HuH-7 (cell line): ENCODE measurements at places on chromosomes 7 and 10.
A peak's percentile ranks its signal among the peaks of the same experiment; 100 is the strongest.

- peak; percentile 90 for DNase-seq
Observed at GRCh38 chr7:130668258-130669084, at the start of gene COPG2. Gene COPG2, minus strand, starts transcription at chr7:130668748. Its CDS starts 80 bp downstream, at chr7:130668668.

GRCh38 chr10:103758294-103758681 is 97.1 kb downstream of the SH3PXD2A start:
- DNase-seq: no peak

DNA sequence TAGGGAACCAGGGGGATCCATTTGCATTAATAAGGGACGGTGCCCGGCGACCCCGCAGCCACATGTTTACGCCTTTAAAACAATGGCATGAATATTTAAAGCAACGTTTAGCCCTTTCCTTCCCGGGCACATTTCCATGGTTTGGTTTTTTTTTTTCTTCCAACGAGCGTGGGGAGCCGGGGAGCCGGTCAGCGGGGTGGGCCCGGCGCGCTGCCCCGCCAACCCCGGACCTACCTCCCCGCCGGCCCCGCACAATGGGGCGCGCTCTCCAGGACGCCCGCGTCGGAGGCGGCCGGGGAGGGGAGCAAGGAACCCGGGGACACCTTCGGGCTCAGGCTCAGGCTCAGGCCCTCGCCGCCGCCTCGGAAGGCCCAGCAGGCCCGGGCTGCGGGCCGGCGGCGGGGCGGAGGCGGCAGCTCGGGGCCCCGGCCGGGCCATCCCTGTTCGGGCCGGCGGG is 1.0 kb downstream of the SEPHS1 start:
- no peak for DNase-seq

- no peak for DNase-seq
Observed at GRCh38 chr10:75505840-75506506, 74.5 kb downstream of the LRMDA start.

GRCh38 chr10:101940916-101941315 is 97.3 kb upstream of the KCNIP2 start:
- DNase-seq: no peak

DNA sequence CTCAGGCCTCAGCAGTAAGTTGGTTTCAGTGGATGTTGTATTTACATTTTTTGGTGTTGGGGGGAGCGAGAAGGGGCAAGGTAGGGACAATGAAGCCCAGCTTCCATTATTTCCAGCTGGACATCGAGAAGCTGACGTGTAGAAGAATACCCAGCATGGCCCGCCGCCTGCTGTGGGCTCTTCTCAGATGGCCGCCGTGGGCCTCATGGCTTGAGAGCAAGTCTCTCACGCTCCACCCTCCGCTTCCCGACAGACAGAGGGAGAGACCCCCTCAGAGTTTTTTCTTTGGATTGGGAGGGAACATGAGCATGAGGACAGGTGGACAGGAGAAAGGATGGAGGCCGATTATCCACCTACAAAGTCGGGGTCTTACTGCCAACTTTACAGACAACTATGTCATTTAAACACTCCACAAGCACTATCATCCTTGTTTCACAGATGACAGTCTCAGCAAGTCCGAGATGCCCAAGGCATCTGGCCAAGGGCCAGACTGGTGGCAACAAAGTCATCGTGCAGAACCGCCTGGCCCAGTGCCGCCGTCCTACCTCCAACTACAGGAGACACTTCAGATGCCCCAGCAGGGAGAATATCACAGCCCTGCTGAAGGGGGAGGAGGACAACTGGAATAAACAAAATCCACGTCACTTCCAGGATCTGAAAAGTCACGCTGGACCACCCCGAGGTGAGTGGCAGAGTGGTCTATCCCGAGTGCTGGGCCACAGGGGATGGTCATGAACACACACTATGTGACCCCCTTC is 195.9 kb downstream of the DIP2C start:
- no peak for DNase-seq

- no peak for DNase-seq
Observed at GRCh38 chr7:113197274-113197673, 78.9 kb upstream of the SMIM30 start.

DNA sequence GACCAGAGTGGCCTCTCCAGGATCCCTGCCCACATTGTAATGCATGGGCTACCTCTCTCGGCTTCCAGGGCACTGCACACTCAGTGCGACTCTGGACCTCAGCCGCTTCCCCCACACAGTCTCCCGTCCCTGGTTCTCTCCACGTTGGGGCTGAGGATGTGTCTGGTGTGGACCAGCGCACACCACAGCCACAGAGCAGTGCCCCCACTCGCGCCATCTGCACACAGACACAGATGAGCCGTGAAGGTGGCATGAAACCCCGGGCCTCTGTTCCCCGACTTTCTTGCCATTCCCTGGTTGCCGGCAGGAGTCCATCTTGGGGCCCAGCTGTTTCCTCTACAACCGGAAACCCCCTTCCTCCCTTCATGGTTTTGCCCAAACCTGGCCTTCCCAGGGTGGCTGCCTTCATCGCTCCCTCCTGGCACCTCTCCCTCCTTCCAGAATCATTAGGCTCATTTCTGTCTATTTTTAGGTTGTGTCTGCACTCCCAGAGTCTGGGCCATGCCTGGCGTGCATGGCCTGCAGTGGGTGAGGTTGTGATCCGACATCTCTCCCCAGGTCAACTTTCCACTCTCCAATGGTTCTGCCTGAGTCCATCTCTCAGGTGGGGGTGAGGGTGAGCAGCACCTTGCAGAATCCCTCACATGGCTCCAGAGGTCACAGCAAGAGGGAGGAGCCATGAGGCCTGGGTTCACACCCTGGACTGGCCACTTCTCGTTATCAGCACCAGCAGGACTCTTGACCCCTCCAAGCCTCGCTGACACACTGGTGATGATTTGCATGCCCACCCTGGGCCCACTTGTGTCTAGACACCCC is 10.1 kb downstream of the RASGEF1A start:
- no peak for DNase-seq

DNA sequence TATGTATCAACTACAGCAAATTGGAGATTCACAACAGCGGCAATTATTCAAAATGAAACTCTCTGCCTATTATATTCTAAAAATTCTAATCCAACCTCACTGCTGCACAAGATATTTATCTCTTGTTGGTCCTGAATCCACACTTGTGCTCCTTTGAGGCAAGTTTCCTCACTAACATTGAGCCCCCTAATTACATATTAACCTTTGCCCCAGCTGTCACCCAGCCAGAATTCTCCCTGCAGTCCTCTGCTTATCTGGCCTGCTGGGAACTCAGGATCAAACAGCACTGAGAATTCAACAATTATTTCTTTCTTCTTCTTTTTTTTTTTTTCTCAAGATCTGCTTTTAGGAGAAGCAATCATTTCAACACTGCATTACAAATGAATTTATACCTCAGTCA is 21.5 kb upstream of the PLAC9 start:
- DNase-seq: peak; percentile 17

GRCh38 chr7:28132959-28133870 is 47.4 kb downstream of the JAZF1 start:
- no peak for DNase-seq

DNA sequence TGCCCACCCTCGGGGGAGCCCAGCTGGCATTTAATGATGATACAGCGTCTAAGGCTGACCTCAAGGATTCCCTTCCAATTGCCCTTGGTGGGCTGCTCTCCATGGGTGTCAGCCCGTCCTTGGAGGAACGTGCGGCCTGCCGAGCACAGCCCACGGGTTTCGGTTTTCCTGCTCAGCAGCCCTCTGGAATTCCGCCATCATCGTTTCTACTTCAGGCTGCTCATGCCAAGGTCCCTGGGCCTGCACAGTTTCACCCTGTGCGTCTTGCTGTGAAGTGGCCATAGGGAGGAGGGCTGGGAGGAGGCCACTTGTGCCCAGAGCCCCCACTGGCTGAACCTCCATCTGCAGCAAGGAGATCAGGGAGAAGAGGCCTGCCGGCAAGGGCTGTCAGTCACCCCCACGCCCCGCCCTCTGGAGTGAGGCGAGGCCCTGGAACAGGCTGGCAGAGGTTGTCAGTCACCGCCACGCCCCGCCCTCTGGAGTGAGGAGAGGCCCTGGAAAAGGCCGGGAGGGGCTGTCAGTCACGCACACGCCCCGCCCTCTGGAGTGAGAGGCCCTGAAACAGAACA is 82.8 kb downstream of the CHST15 start:
- DNase-seq: no peak

- DNase-seq: no peak
Observed at GRCh38 chr7:15309872-15310271, 251.9 kb downstream of the AGMO start.

DNA sequence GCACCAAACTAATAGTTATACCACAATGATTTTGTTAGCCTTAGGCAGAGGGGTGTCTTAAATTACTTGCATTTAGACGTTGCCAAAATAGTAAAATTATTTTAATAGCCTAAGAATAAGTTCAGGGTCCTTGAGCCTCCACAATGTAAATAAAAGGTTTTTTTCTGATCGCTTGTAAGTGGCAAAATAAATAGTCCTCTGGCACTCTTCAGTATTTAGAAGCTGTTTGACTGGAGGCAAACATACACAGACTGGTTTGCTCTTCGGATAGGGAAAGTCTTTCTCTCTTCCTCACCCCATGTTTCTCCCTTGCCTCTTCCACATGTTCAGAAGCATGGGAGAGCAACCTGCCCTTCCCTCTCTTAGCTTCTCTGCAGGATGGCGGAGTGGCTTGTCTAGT is 49.5 kb upstream of the FAM180A start:
- DNase-seq: no peak

DNA sequence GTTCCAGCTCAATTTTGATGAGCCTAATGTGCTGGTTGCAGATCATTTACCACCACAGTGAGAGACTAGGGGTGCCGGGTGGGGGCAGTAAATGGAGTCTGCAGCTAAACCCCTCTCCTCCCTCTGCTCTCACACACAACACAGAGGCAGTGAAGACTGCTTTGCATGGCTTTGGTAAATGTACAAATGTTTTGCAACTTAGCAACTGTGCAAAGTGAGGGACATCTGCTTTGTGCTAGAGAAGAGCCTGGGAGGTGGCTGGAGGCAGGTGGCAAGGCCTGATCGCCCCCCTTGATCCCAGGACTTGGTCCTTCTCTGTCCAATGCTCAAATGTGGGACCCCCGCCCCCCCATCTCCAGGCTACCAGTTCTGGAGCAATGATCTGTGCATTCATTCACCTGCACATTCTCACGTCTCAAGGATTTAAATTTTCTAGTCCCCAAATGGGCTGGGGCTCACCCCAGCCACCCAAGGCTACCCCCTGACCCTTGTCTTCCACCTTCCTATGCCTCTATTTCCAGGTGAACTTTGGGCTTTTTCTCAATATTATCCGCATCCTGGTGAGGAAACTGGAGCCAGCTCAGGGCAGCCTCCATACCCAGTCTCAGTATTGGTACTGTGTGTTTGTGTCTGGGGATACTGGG is 11.6 kb downstream of the GHRHR start:
- DNase-seq: no peak

- DNase-seq: no peak
Observed at GRCh38 chr7:9250876-9251275, 817.5 kb downstream of the NXPH1 start.

- no peak for DNase-seq
Observed at GRCh38 chr10:119007211-119007574, 22.3 kb upstream of the NANOS1 start.

DNA sequence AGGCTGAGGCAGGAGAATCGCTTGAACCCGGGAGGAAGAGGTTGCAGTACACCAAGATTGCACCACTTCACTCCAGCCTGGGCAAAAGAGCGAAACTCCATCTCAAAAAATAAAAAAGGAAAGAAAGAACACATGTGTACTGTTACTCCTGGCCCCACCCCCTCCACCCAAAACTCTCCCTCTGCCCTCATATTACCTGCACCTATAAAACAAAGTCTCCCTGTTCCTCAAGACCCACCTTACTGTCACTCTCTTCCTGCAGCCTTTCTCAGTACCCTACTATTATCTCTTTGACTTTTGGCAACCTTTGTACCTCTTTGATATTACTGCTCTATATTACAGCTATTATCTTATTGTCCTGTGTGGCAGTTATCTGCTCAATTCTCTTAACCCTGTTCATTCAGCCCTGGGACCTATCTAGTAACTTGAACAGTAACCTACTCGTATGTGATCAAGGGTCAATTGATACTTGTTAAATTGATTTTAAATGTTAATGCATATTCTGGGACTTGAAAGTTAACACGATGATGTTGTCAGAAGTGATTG is 68.5 kb upstream of the CAPZA2 start:
- no peak for DNase-seq

DNA sequence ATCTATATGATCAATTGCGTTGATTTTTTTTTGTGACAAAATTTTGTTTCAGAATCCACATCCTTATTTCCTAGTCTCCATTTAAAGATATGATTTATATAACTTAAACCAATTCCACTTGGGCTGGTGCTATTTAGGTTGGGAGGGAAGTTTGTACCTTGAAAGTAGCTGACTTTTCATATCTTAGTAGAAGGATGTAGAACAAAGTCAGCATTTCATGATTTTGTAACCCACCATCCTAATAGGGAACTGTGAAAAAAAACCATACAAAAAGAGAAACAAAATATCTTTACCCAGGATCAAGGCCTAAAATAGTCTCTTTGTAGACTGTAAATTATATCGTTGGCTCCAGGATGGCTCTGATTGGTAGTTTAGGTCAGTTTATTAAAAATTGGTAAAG is 8.3 kb downstream of the HECTD2 start:
- DNase-seq: no peak

DNA sequence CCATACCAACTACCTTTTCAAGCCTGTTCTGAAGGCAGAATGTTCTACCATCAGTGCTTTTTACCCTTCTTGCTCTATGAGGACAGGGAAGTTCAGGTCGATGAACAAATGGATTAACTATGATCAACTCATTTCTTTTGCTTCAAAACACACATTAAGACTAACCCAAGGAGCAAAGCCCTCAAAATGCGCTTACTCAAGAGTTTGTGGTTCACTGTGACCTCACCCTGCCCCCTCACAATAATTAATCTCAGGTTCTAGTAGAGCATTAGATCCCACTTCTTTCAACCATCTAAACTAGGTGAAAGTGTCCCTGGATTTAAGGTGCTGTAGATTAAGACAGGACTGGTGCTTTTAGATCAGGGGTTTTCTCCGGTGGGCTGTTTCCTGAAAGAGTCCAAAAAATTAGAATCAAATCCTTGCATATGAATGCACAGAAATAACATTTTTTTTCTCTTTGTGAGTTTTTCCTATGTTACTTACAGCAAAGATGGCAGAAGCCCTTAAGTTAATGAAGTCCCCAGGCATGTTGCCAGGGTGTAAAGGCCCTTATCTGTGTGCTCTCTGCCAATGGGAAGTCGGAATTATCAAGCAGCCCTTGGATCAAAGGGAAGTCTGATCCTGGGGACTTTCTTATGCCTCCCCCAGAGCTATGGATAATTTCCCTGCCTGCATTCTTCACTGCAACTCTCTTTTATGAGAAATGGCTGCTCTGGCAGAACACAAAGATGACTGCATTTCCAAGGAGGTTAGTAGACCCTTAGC is 205.5 kb upstream of the STK17A start:
- DNase-seq: no peak

GRCh38 chr10:14381475-14381874 is 50.8 kb upstream of the FRMD4A start:
- DNase-seq: no peak

- peak; percentile 51 for DNase-seq
Observed at GRCh38 chr7:129271500-129272355, 46.9 kb downstream of the AHCYL2 start.

- DNase-seq: no peak
Observed at GRCh38 chr10:119758448-119759195, 32.8 kb downstream of the INPP5F start.

- DNase-seq: no peak
Observed at GRCh38 chr7:156071612-156072011, 259.3 kb upstream of the SHH start.

- DNase-seq: no peak
Observed at GRCh38 chr7:144074374-144074773, 4.8 kb downstream of the OR2A25 start.
